ENCODE measurements at places on chromosomes 7 and 10. TPM values are rescaled to one million over a fixed set of nuclear protein-coding genes. Genes with fewer than 3 reads are reported as not detected.

The ASZ1 gene
- total RNA-seq, result not detected

GRCh38 chr10:99661377-99661763 lies 2.1 kb downstream of the ENTPD7 start:
- H3K36me3 ChIP-seq, result no peaks in the 10 kb centered on the region
- H3K27me3 ChIP-seq, result no peaks in the 10 kb centered on the region
- peaks cover 5% of the 10 kb centered on the region for H3K4me1 ChIP-seq
- no peak for DNase-seq
- peak overlapping the region; percentile 5 for H3K4me3 ChIP-seq

- H3K36me3 ChIP-seq, result no peaks in the 10 kb centered on the region
- H3K4me3 ChIP-seq, result no peak overlapping the region
- no peaks in the 10 kb centered on the region for H3K4me1 ChIP-seq
- H3K27me3 ChIP-seq, result no peaks in the 10 kb centered on the region
Measured at GRCh38 chr7:96026010-96026409, 253.7 kb downstream of the DYNC1I1 start.

The FFAR4 gene
- total RNA-seq, result not detected

The NYAP1 gene
- 0.10 TPM for total RNA-seq

The LRRN3 gene
- 16.4 TPM for total RNA-seq

DNA sequence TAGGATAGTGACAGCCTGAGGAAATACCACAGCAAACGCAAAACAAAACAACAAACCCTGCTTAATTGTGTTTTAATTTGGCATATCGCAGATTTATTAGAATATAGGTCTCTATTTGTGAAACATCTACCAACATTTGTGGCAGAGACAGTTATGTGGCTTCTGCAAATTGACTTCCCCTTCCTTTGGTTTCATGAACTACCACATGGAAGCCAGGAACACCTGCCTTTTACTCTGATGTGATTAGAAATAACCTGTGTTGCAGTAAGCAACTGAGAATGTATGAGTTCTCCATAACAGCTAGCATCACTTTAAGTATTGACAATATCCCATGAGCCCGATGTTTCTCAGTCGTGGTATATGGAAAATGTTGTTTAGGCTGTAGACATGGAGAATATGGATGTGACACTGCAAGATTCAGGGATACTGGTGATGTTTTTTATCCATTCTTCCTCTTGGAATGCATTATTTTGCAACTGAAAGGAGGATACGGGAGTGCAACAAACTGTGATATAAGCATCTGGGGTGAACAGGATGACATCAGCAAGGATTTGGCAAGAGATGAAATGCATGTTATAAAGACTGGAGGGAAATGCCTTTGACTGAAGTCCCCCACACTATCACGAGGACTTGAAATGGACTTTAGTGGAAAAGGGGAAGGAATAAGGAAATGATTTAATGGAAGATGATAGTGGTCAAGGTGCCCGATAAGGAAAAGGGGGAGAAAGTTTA lies 95.9 kb downstream of the CUBN start:
- no peak overlapping the region for H3K4me3 ChIP-seq
- H3K27me3 ChIP-seq, result no peaks in the 10 kb centered on the region
- no peak overlapping the region for H3K27ac ChIP-seq
- no peak for DNase-seq

GRCh38 chr7:2929321-2930201 lies 85.5 kb upstream of the GNA12 start:
- no peak overlapping the region for H3K27ac ChIP-seq
- no peaks in the 10 kb centered on the region for H3K36me3 ChIP-seq
- no peaks in the 10 kb centered on the region for H3K27me3 ChIP-seq
- no peak for DNase-seq
- no peak overlapping the region for H3K4me3 ChIP-seq

DNA sequence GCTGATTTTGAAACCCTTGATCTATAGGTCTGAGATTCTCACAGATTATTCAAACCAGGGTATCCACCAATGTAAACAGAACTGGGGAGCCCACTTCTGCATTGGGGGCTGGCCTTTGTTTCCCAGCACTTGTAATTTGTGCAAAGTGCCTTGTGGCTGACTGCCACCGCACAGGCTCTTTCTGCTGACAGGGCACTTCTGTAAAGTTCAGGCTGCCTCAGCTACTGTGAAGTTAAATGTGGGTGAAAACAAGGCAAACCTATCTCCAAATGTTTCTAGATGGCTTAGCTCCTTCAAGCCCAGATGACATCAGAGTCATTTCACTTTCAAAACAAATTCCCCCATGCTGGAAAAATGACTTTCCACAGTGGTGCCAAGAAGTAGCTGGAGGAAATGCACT lies 54.7 kb downstream of the GRID1 start:
- no peak for DNase-seq
- H3K4me3 ChIP-seq, result no peak overlapping the region
- no peaks in the 10 kb centered on the region for H3K36me3 ChIP-seq

DNA sequence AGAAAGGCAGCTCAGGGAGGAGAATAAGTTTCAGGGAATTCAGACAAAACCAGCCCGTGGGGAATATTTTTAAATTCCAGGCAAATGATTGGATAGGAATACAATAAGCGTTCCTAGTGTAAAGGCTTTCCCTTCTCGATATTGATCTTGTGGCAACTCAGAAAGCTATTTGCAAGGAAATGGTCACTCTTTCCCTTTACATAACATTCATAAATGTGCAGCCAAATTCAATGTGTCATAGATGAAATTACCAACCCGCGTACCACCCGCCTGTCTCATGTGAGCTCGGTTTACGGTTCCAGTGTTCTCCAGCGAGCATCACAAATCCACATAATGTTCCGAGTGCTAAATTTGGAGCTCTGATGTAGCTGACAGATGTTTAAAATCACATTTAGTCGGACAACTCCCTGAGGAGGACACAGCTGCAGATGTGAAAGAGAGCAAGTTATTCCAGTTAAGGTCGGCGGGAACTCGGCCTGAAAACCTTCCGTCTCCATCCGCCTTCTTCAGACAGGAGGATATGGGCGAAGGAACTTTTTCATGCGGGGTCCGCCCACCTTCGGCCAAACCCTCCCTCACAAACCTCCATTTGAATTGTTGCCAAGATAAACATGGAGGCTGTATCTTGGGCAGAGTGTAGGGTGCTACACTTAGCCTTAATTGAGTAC lies 327.0 kb downstream of the RNLS start:
- H3K36me3 ChIP-seq, result no peaks in the 10 kb centered on the region
- peak overlapping the region; percentile 73 for H3K27ac ChIP-seq
- no peaks in the 10 kb centered on the region for H3K4me1 ChIP-seq
- no peak overlapping the region for H3K4me3 ChIP-seq

DNA sequence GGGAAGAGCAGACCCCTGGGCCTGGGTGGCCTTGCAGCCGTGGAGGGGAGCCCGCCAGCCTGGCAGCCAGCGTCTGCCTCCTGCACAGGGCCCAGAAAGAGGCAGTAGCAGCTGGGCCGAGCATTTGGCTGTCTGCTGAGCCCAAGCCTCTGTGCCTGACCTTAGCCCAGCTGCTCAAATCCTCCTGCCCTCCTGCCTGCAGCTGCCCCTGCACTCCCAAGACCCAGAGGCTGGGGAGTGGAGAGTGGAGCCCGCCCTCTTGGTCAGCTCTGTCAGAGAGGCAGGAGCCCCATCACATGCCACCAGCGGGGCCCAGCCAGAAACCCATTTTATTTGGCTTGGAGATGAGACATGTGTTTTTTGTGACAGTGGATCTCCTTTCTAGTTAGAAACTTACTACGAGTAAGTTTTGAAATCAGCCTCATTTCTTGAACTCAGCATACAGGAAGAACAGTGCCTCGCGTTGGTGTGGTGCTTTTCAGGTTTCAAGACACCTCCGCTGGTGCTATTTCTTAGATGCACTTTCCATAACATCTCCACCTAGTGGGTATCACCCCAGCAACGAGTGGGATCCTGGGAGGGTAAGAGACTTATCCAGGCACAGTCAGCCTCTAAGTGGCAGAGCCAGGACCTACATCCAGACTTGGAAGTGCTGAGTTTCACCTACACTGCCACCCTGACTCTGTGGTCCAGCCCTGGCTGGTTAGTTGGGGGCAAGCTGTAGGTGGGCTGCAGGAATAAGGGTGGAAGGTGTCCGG lies 477.1 kb downstream of the RPS24 start:
- no peak for DNase-seq
- no peaks in the 10 kb centered on the region for H3K36me3 ChIP-seq
- no peak overlapping the region for H3K27ac ChIP-seq
- H3K4me1 ChIP-seq, result peaks cover 42% of the 10 kb centered on the region

The GSTO2 gene
- total RNA-seq, result 1.00 TPM

DNA sequence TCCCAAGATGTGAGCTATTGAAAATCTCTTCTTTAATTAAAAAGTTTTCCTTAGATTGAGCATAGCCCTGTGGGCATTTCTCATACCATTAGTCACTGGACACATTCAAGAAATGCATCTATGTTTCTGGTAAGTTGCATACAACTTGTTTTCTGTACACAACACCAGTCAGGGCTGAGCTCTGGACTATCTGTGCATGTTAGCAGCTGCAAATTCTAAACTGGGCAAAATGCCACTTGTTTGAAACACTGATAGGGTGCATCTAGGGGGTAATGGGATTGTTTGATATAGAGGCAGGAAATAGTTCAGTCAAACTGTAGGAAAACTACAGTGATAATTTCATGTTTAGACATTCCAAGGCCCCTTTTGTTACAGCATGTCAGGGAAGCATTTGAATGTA lies 145.6 kb upstream of the NPY start:
- DNase-seq, result no peak
- no peak overlapping the region for H3K4me3 ChIP-seq
- no peak overlapping the region for H3K27ac ChIP-seq
- H3K4me1 ChIP-seq, result no peaks in the 10 kb centered on the region
- H3K36me3 ChIP-seq, result no peaks in the 10 kb centered on the region

DNA sequence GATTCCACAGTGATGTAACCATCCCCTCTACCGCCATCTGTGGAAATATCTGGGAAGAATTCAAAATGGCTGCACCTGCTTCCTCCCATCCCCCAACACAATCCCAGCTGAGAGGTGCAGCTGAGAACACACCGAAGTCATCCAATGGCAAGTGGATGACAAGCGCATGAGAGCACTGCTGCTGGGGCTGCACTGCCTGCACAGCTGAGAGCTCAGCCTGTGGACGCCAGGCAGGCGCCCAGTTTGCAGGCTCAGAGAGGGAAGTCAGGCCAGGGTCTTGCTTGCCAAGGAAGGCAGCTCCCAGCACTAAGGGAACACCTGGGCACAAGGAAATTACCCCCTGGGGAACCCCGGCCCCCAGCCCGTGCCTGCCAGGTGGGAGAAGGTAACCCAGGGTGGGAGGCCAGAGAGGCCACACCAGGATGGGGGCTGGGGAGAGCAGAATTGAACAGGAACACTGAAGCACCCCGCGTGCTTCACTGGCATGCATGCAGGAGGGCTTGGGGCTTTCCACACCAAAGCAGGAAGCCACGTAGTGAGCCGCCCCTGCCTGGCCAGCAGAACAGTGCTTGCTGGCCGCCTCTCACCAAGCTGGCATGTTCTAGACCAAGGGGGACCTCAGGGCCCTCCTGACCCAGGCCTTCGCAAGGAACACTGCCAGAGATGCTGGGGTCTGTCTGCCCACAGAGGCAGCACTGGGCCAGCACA lies 46.2 kb downstream of the FAM53B start:
- no peak overlapping the region for H3K4me3 ChIP-seq
- H3K4me1 ChIP-seq, result peaks cover 92% of the 10 kb centered on the region

GRCh38 chr7:97576043-97576442 lies 155.8 kb upstream of the TAC1 start:
- H3K4me3 ChIP-seq, result no peak overlapping the region
- no peak overlapping the region for H3K27ac ChIP-seq
- H3K4me1 ChIP-seq, result no peaks in the 10 kb centered on the region
- no peak for DNase-seq

- DNase-seq, result no peak
- no peaks in the 10 kb centered on the region for H3K36me3 ChIP-seq
- no peak overlapping the region for H3K27ac ChIP-seq
- H3K4me1 ChIP-seq, result no peaks in the 10 kb centered on the region
- H3K27me3 ChIP-seq, result no peaks in the 10 kb centered on the region
Measured at GRCh38 chr7:15068324-15068723, 165.8 kb upstream of the DGKB start.

- DNase-seq, result no peak
- no peak overlapping the region for H3K27ac ChIP-seq
- peaks cover 60% of the 10 kb centered on the region for H3K36me3 ChIP-seq
- H3K4me3 ChIP-seq, result no peak overlapping the region
- H3K27me3 ChIP-seq, result no peaks in the 10 kb centered on the region
Measured at GRCh38 chr7:111820121-111820520, 257.8 kb upstream of the IMMP2L start.

DNA sequence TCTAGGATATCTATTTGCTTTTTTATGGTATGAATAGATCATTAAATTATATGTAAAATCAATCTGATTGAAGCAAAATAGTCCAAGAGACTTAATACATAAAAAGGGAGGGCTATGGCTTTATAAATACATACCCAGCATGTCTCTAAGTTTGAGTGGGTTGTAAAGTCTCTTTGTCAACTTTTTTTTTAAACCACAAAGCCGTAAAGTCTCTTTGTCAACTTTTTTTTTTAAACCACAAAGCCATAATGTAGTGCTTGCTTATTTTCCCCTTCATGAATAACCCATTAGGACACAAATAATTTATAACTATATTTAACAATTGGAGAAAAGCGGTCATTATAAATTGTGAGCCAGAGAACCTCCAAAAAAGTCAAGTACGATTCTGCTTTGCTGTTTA lies 5.7 kb downstream of the HECTD2 start:
- H3K36me3 ChIP-seq, result no peaks in the 10 kb centered on the region
- no peak for DNase-seq
- H3K4me1 ChIP-seq, result peaks cover 16% of the 10 kb centered on the region
- H3K27ac ChIP-seq, result no peak overlapping the region
- no peak overlapping the region for H3K4me3 ChIP-seq

DNA sequence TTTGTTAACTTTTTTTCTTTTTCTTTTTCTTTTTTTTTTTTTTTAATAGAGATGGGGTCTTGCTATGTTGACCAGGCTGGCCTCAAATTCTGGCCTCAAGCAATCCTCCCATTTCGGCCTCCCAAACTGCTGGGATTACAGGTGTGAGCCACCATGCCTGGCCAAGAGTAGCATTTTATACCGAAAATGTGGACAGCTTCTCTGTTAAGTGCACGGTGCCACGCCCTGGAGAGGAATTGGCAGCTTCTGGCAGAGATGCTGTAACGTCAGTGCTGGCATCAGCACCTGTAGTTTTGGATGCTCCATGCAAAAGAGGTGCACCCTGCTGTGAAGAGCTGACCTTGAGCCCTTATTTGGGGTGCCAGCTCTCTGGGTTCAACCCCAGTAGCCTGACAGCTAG lies 18.2 kb downstream of the IL15RA start:
- H3K27ac ChIP-seq, result no peak overlapping the region
- no peaks in the 10 kb centered on the region for H3K4me1 ChIP-seq
- DNase-seq, result no peak
- H3K36me3 ChIP-seq, result peaks cover 36% of the 10 kb centered on the region
- no peak overlapping the region for H3K4me3 ChIP-seq
- H3K27me3 ChIP-seq, result no peaks in the 10 kb centered on the region

- H3K36me3 ChIP-seq, result no peaks in the 10 kb centered on the region
- peaks cover 8% of the 10 kb centered on the region for H3K4me1 ChIP-seq
- no peak overlapping the region for H3K4me3 ChIP-seq
- no peaks in the 10 kb centered on the region for H3K27me3 ChIP-seq
Measured at GRCh38 chr10:20674926-20675325, 222.2 kb downstream of the NEBL start.
